ENCODE measurements at places on chromosomes 2 and 18. TPM values are rescaled to one million over a fixed set of nuclear protein-coding genes. Genes with fewer than 3 reads are reported as not detected.

Gene GAREM1
- total RNA-seq, result 10.3 TPM

DNA sequence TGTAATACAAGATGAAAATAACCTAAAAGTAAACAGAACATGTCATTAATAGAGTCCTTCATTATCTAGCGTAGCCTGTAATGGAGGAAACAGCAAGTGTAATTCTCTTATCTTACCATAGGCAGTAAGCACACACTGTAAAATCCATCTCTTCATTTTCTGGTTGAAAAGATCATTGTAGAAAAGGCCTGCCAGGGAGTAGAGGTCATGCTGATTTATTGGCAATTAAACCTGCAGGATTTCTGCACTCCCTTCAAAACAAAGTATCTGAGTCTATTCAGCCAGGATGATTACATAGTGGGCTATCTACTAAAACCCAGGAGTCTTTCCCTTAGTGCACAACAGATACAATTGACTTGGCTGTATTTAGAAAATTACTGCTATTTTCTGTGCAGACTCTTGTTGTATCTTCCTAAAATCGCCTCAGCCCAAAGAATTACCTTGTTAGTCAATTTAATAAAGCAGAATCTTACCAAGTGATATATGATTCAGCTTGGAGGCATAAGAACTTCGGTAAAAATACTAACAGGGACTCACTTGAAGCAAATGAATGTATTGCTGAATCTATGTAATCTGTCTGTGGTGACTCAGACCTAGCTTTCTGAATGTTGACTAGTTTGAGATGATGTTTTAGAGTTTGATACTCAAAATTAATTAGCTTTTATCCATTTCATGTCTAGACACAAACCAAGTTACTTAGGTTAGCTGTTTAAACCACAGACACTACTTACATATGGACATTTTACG is 250.4 kb upstream of the STON1 start:
- H3K36me3 ChIP-seq, result no peaks in the 10 kb centered on the region
- no peak for DNase-seq
- no peaks in the 10 kb centered on the region for H3K4me1 ChIP-seq
- no peaks in the 10 kb centered on the region for H3K27me3 ChIP-seq
- no peak overlapping the region for H3K27ac ChIP-seq

- H3K4me1 ChIP-seq, result no peaks in the 10 kb centered on the region
- no peak overlapping the region for H3K4me3 ChIP-seq
- H3K27ac ChIP-seq, result no peak overlapping the region
- DNase-seq, result no peak
- no peaks in the 10 kb centered on the region for H3K36me3 ChIP-seq
- H3K27me3 ChIP-seq, result peaks cover 17% of the 10 kb centered on the region
These were observed 62.4 kb downstream of the LYPD1 start for GRCh38 chr2:132607426-132608090.

GRCh38 chr2:195769975-195770374 is 112.9 kb downstream of the SLC39A10 start:
- DNase-seq, result no peak
- H3K4me1 ChIP-seq, result no peaks in the 10 kb centered on the region
- H3K27me3 ChIP-seq, result no peaks in the 10 kb centered on the region
- no peak overlapping the region for H3K4me3 ChIP-seq
- H3K36me3 ChIP-seq, result no peaks in the 10 kb centered on the region

GRCh38 chr2:207164006-207164831 is 1.5 kb downstream of the KLF7 start:
- H3K36me3 ChIP-seq, result no peaks in the 10 kb centered on the region
- H3K4me1 ChIP-seq, result peaks cover 7% of the 10 kb centered on the region
- peak overlapping the region; percentile 82 for H3K4me3 ChIP-seq
- H3K27me3 ChIP-seq, result no peaks in the 10 kb centered on the region
- H3K27ac ChIP-seq, result peak overlapping the region; percentile 100
- peak; percentile 69 for DNase-seq

DNA sequence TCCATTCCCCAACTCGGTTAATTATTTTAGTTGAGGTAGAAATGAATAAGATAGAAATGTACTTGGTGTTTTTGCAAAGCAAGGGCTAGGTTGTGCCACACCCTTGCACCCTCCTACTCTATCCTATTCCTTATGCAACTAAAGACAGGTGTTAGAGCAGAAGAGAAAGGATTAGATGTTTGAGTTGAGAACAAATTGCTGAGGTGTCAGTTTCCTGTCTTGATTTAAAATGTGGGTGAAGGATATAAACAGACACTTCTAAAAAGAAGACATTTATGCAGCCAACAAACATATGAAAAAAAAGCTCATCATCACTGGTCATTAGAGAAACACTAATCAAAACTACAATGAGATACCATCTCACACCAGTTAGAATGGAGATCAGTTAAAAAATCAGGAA is 1256.2 kb downstream of the CNTNAP5 start:
- no peaks in the 10 kb centered on the region for H3K4me1 ChIP-seq
- H3K36me3 ChIP-seq, result no peaks in the 10 kb centered on the region
- DNase-seq, result no peak
- H3K27me3 ChIP-seq, result no peaks in the 10 kb centered on the region
- H3K27ac ChIP-seq, result no peak overlapping the region

DNA sequence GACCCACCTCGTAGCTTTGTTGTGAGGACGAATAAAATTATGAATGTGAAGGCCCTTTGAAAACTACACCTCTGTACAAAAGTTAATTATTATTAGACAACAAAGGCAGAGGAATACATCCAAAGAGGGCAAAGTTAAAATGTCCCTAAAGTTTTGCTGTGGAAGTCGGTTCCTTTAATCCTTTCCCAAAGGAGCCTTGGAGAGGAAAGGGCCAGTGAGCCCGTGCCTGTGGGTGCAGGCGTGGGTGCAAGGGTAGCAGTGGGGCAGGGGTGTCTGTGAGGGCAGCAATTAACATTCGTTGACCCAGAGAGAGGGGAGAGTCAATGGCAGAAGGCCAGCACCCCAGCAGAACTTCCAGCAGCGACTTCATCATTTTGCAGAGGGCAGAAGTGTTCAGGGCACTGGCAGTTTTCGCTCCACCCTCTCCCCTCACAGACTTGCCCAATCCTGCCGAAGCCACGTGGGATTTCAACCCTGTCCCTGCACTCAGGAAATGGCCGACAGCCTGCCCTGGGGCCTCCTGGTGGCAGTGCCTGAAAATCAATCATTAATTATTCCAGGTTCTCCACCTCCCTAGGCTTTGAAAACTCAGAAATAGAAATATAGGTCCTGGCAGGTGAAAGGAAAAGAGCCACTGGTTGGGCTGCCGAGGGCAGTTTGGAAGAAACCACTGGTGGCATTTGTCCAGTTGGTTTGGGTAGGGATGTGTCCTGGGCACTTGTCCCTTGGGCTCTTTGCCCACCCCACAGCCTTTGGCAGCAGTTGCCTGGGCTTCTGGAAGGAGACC is 4.2 kb upstream of the PAX8 start:
- peak; percentile 39 for DNase-seq
- peak overlapping the region; percentile 39 for H3K27ac ChIP-seq

DNA sequence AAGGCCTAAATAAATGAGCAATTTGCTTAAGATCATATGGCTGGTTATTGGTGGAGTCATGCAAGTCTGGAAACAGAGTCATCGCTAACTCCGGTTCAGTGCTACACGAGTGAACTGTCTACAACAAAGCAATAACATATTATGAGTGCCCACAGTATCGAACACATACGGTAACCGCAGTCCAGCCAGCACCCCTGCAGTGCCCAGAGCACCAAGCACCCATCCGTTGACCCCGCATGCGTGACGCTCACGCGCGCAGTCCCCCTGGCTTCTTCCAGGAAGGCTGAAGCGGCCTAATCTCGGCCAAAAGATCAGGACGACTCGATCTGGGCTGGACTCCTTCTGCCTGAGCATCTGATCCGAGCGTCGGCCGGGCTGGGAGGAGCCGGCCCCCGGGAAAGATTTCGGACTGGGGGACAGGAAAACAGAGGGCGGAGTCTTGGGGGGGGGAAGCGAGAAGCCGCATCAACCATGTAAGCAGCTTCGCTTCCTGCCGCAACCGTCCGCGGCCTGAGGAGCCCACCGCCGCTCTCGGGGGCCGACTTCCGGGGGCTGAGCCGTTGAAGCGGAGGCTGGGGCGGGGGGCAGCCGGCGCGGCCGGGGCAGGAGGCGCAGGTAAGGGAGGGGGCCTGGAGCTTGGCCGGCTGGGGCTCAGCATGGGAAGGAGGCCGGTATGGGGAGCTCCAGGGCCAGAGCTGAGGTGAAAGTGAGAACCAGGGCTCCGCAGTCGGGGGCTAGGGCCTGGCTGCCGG is at the start of gene PIKFYVE:
Gene PIKFYVE (plus strand): TSS at position 455 of the 752 bp plus-strand sequence. CDS start 5,265 bp downstream, outside the sequence.
- H3K4me1 ChIP-seq, result peaks cover 31% of the 10 kb centered on the region
- peak; percentile 92 for DNase-seq
- H3K4me3 ChIP-seq, result peak within 1 kb of the TSS; percentile 98

- H3K4me1 ChIP-seq, result peaks cover 18% of the 10 kb centered on the region
- no peaks in the 10 kb centered on the region for H3K27me3 ChIP-seq
- H3K36me3 ChIP-seq, result no peaks in the 10 kb centered on the region
- peak overlapping the region; percentile 13 for H3K4me3 ChIP-seq
- H3K27ac ChIP-seq, result peak overlapping the region; percentile 17
- no peak for DNase-seq
These were observed 216.9 kb upstream of the REV1 start for GRCh38 chr2:99706735-99707134.

DNA sequence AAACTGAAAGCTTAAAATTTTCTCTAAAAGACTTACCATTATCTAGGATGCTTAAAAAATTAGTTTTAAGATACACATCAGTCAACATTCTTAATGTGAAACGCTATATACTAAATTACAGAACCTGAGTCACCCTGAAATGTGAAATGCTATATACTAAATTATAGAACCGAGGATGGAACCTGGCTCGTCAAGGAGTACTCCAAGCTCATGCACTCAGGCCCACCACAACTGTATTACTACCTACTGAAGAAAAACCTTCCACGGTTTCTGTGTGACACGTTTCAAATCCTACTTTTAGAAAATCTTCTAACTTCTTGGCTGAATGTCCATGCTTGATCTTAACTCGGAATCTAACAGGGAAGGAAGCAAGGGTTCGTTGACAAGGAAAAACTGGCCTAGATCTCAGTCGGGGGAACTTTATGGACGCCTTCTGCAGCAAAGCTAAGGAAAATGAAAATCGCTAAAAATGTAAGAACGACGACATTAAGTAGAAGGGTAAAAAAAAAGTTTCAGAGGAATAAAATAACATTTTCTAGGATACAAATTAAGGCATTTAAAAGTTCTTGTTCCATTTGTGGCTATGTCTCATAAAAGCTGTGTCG is 1.4 kb downstream of the PRKD3 start:
- peak overlapping the region; percentile 91 for H3K27ac ChIP-seq
- H3K36me3 ChIP-seq, result no peaks in the 10 kb centered on the region
- H3K4me1 ChIP-seq, result peaks cover 52% of the 10 kb centered on the region

DNA sequence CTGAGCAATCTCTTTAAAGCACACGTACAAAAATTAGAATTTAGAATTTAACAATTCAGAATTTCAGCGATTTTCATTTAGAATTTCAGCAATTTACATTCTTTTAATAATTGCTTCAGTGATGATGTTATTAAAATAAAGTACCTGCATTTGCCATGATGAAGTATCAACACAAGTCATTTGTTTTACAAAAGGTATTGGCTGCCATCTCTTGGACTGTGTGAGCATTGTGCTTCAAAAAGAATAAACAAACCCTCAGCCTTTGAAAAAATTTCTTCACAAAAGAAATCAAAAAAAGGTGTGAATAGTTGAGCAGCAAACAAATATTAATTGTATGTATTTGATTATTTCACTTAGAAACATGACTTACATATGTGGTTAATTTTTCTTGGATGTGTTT is 27.1 kb upstream of the ZC3H15 start:
- H3K27me3 ChIP-seq, result no peaks in the 10 kb centered on the region
- no peaks in the 10 kb centered on the region for H3K4me1 ChIP-seq
- DNase-seq, result no peak

Gene MOCOS
- 0.15 TPM for total RNA-seq

GRCh38 chr2:128922154-128922553 is 603.5 kb upstream of the HS6ST1 start:
- no peaks in the 10 kb centered on the region for H3K36me3 ChIP-seq
- no peak overlapping the region for H3K27ac ChIP-seq
- H3K27me3 ChIP-seq, result no peaks in the 10 kb centered on the region
- no peak for DNase-seq

- no peaks in the 10 kb centered on the region for H3K4me1 ChIP-seq
- H3K27me3 ChIP-seq, result no peaks in the 10 kb centered on the region
- no peak for DNase-seq
- no peaks in the 10 kb centered on the region for H3K36me3 ChIP-seq
These were observed 49.7 kb downstream of the SDC1 start for GRCh38 chr2:20175267-20175666.

Gene CSRNP3
- 1.3 TPM for total RNA-seq

GRCh38 chr2:217698691-217699090 is 304.1 kb downstream of the TNS1 start:
- no peaks in the 10 kb centered on the region for H3K4me1 ChIP-seq
- H3K4me3 ChIP-seq, result no peak overlapping the region
- no peaks in the 10 kb centered on the region for H3K27me3 ChIP-seq
- H3K27ac ChIP-seq, result no peak overlapping the region
- DNase-seq, result no peak
- H3K36me3 ChIP-seq, result no peaks in the 10 kb centered on the region

- no peak overlapping the region for H3K4me3 ChIP-seq
- no peaks in the 10 kb centered on the region for H3K36me3 ChIP-seq
- peaks cover under 1% of the 10 kb centered on the region for H3K27me3 ChIP-seq
- no peak overlapping the region for H3K27ac ChIP-seq
These were observed 748.0 kb downstream of the DPP10 start for GRCh38 chr2:115190459-115190858.

GRCh38 chr2:218230882-218231281 is 13.9 kb downstream of the ARPC2 start:
- no peak for DNase-seq
- H3K27ac ChIP-seq, result no peak overlapping the region
- H3K36me3 ChIP-seq, result peaks cover 56% of the 10 kb centered on the region

Gene FEV
- total RNA-seq, result not detected

DNA sequence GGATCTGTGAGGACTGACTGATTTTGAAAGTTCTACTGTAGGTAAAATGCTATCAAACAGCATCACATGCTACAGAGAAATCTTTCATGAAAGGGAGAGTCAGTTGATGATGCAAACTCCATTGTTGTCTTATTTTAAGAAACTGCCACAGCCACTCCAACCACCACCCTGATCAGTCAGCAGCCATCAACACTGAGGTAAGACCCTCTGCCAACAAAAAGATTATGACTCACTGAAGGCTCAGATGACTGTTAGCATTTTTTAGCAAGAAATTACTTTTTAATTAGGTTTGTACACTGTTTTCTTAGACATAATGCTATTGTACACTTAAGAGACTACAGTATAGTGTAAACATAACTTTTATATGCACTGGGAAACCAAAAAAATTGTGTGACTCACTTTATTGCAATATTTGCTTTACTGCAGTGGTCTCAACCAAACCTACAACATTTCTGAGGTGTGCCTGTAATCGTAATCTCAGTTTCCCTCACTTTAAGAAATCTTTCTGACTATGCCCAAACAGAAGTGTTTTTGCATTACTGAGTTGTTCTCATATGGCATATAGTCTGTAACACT is 42.8 kb downstream of the METTL8 start:
- H3K27me3 ChIP-seq, result no peaks in the 10 kb centered on the region
- DNase-seq, result no peak
- H3K36me3 ChIP-seq, result no peaks in the 10 kb centered on the region
- no peak overlapping the region for H3K27ac ChIP-seq
- H3K4me1 ChIP-seq, result peaks cover 9% of the 10 kb centered on the region

Gene GCC2
- total RNA-seq, result 25.0 TPM

Data from heart right ventricle (tissue), 16 donors.